ENCODE measurements at places on chromosomes 5 and 9.

DNA sequence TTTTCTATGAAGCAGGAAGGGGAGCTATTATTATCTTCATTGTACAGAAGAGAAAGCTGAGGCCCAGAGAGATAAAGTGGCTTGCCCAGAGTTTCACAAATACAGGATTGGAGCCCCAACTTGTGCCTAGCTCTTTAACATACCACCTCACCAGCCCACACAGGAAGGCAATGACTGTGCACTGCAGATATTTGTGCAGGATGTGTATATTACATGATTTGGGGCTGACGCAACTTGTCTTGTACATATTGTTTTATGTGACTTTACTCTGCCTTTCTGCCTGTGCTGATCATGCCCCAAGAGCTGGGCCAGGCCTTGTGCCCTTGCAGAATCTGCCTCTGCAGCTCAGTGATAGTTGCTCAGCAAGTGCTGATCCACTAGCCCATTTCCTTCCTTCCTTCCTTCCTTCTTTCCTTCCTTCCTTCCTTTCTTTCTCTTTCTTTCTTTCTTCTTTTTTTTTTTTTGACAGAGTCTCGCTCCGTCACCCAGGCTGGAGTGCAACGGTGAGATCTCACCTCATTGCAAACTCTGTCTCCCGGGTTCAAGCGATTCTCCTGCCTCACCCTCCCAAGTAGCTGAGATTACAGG is 106.6 kb upstream of the TBCA start:
- DNase-seq: no peak

- DNase-seq: peak; percentile 59
These were observed 857 bp downstream of the ADAM19 start for GRCh38 chr5:157574456-157575380.

DNA sequence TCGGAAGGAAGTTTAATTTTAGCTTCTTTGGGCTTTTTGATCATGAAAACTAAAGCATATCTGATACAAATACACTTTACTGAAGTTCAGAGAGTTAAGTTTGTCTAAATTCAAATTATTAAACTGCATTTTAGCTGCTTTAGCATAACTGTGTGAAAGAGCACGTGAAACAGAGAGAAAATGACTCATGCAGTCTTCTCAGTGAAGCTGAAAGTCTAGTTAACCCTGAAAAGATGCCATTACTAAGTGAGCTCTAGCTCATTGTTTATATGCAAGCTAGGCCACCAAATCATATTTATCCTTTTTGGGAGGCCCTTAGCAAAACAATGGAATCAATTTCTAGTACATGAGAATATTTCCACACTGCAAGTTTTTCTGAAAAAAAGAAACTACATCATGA is 27.6 kb downstream of the TPD52L3 start:
- no peak for DNase-seq

DNA sequence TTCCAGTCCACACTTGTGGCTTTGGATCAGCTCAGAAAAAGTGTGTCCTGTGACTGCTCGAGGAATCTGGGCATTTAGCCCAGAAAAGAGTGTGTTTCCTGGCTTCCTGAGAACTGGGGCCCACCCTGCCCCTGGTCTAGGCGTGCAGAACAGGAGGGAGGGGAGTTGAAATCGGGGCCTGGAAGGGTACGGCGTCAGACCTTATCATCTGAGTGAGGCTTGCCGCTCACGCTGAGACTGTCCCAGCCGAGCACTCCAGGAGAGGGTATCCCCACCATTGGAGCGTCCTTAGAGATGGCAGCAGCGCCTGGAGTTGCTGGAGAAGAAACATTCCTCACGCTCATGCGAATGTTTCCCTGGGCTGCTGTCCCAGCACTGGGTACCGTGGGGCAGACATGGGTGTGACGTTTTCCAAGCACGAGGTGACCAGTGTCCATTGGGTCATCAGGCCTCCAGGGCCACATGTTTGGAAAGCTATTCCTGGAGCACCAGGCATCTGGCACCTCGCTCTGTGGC is 22.5 kb downstream of the NEK6 start:
- no peak for DNase-seq

DNA sequence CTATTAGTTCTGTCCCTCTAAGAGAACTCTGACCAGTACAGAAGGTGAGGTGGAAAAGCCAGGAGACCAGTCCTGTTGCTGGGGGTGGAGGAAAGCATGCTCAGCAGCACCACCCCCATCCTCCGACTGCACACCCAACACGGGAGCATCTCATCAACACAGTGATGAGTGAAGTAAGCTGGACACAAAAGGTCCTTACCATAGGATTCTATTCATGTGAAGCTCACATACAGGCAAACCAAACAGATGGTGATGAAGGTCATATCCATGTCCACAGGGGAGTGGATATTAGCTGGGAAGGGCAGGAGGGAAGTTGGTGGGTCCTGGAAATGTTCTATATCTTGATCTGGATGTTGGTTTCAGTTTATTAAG is 14.8 kb upstream of the MARCHF6 start:
- no peak for DNase-seq

GRCh38 chr5:95398989-95399388 is 7.8 kb downstream of the FAM81B start:
- no peak for DNase-seq

- DNase-seq: no peak
These were observed 588.7 kb upstream of the CDH6 start for GRCh38 chr5:30604648-30605262.

- DNase-seq: no peak
These were observed 607 bp downstream of the UQCRQ start for GRCh38 chr5:132867046-132867451.

DNA sequence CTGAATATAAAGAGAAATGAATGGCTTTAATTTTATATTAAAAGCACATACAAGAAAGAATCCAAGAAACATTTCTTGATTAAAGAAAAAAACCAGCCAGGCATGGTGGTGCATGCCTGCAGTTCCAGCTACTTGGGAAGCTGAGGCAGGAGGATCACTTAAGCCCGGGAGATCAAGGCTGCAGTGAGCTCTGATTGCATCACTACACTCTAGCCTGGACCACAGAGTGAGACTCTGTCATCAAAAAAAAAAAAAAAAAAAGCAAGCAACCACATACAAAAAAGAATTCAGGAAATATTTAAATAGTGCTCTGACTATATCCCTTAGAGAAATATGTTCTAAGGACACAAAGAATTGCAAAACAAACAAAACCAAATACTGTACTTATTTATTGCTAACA is 2.5 kb upstream of the PLAC8L1 start:
- no peak for DNase-seq

DNA sequence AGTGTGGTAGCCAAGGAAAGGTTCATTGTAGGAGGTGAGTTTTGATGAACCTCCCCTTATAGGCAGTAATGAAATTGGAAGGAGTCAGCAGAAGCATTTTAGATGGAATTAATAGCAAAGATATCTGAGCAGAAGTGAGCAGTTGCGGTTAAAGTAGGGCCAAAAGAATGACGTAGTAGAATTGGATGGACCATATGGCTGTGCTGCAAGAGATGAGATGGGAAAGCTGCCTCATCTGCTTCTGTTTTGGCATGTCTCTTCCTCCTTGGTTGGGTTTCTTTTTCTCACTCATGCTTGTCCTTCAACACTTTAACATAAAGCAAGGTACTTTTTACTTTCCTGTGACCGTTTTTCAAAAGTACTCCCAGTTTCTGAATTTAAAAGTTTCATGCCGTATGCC is 55.8 kb downstream of the AQP7 start:
- DNase-seq: no peak

- DNase-seq: peak; percentile 81
These were observed 6.9 kb downstream of the ANXA6 start for GRCh38 chr5:151150471-151151262.

DNA sequence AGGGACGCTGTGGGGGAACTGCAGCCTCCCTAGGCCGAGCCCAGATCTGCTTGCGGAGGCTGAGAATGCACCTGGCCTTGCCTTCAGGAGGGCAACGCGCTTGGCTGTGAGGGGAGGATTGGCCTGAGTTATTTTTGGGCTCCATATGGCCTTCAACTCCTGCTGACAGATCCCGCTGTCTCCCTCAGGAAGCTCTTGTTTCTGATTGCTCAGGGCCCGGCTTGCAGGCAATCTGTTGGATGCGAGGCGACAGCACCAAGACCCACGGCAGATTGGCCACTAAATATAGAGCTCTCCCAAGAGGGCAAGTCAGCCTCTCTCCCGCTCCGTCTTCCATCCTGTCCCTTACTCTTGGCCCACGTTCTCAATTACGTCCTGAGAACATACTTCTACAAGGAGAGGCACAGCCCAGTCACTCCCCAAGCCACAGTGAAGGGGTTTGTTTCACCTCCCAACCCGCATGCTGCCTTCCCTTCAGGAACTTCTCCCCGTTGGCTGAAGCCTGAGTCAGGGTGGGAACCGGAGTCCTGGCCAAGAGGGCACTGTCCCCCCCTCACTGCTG is 53.6 kb downstream of the RASGEF1C start:
- no peak for DNase-seq

DNA sequence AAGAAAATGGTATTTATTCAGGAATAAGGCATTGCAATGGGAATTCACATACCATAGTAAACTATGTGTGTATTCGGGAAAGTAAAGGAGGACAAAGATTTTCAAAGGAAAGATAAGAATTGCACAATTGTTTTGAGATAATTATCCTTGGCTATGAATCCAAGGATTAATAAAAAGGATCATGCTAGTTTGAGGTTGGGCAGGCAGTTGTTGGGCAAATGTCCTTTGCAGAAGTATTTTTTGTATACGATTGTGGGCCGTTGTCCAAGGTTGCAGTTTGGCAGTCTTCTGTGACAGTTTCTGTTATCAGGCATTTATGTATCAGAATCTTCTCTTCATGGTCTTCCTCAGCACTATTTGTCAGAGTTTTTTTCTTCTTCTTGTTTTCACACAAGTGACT is 10.6 kb upstream of the UBAP2 start:
- DNase-seq: no peak

- DNase-seq: no peak
These were observed 1013.6 kb downstream of the CDH9 start for GRCh38 chr5:26024774-26025173.

GRCh38 chr9:27471366-27471765 is 52.7 kb upstream of the IFNK start:
- DNase-seq: no peak

GRCh38 chr9:89036891-89037290 is 45.6 kb downstream of the S1PR3 start:
- DNase-seq: no peak

DNA sequence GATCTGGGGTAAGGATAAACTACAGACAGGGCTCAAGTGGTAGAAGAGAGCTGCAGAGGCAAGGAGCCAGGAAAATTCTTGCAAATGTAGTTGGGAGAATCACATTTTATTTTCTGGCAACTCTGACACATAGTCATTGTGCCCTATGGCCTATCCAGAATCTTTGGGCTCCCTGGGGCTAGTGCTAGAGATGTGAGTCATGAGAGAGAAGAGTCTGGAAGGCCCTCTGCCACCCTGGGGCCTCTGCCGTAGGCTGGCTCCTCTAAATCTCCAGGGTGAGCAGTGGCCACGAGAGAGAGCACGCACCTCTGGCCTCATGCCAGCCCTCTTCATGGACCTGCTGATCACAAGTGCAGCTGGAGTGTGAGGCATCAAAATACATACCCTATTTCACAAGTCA is 74.3 kb upstream of the SSBP2 start:
- no peak for DNase-seq

DNA sequence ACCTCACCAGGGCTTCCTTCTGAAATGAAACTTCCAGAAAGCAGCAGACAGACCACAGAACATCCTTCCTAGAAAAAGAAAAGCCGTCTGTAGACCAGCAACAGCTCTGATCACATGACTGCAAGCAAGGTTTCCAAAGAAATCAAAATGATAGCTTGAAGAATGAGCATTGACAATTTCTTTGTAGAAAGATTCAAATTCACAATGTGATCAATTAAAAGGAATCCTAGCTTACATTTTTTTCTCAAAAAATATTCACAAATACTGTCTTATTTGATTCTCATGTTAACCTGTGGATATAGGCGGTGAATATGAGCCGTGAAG is 144.9 kb downstream of the MTX3 start:
- DNase-seq: no peak

DNA sequence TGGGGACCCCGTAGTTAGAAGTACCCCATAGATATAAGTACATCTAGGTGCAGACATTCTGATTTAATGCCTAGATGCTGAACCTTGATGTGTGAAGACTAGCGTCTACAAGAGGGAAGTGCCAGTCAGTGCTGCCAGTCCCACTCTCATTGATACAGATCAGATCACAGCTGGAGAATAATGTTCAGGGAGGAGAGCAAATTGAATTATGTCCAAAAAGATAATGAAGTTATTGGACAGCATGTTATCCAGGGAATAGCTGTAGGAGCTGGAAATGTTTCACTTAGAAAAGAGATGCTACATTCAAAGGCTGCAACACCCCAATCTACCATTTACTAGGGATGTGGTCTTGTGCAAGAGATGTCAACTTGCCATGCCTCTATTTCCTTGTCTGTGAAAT is 15.9 kb upstream of the RNF183 start:
- no peak for DNase-seq

GRCh38 chr5:62650197-62650596 is 71.6 kb downstream of the LRRC70 start:
- no peak for DNase-seq

GRCh38 chr9:98687911-98688310 is 20.8 kb downstream of the GABBR2 start:
- DNase-seq: no peak

- no peak for DNase-seq
These were observed 62.0 kb upstream of the UNC5A start for GRCh38 chr5:176748073-176748966.

DNA sequence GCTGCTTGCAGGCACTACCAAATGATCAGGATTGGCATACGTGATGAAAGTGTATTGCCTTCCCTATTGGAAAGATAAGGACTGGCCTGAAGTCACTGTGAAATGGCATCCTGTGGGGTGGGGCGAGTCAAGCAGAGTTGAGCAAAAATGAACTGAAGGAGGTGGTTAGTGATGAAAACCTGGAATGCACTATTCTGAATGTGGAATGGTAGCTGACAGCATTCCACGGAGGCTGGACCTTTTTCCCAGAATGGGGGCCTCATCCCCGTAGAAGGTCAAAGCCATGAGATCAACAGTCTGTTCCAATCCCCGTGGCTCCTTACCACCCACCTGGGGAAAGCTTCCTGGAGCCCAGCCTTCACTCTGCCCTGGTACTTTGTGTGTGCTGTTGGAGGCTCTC is 37.7 kb downstream of the ASS1 start:
- no peak for DNase-seq

DNA sequence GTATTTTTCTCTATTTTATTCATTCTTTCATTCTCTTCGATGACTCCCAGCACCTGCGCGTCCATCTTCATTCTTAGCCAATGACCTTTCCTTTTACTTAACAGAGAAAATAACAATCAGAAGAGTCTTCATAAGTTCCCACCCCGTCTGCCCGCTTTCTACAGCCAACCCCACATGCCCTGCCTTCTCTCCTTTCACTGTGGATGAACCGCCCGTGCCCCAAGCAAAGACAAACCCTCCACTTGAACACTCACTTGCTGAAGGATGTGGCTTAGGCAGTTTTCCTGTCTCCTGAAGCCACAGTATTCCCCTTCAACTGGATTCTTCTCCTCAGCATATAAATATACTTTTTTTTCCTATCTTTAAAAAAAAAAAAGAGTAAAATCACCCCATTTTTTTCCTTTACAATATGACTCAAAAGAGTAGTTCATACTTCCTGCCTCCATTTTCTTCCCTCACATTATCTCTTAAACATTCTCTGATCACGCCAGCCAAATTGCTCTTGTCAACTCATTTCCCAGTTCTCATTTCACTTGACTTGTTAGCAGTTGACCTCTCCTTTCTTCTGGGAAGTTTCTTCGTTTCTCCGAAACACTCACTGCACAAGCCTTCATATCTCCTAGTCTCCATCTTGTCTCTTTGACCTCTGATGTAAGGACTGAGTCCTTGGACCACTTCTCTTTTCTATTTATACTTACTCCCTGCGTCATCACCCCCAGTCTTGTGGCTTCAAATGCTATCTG is 11.1 kb downstream of the NIPSNAP3B start:
- DNase-seq: peak; percentile 59

Measured in OCI-LY7 (cell line).